SK-N-SH treated with all-trans-retinoic acid at 6 μM for 48 hours (cell line): ENCODE measurements at places on chromosomes 3 and 15.

GRCh38 chr3:139601191-139601961 is 61.8 kb upstream of the RBP1 start:
- ATAC-seq: no peak

GRCh38 chr3:158519776-158520175 is 51.2 kb upstream of the MLF1 start:
- no peak for ATAC-seq

- peak; percentile 58 for ATAC-seq
These were observed 150.5 kb downstream of the CFAP20DC start for GRCh38 chr3:58899159-58899952.

DNA sequence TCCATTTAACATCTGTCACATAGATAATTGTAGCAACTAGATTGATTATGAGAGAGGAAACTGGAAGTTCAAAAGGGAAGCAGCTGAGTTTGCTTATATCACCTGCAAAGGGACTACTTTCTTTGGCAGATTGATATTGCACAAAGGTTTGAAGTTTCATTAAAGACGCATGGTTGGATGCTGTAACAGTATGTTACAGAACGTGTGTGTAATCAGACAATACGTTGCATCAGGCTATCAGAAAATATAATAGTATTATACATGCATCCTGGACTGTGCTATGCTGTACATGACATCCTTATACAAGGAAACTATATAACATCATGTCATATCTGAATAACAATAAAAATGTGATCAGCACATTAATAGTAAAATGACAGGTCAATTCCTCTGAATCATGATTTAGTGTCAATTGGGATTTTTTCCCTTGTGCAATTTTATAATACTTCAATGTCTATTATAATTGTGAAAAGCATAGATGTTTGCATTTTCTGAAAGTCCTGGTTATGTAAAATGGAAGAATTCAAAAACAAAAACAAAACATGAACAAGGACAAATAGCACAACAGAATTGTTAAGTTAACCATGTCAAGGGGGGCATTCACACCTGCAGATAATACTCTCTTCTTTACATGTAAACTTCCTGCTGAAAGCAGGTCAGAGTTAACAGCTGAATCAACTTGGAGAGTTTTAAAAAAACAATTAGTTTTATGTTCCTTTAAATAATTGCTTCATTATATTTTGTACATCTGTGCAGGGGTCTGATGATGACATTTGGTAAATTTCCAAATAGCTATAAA is 283.2 kb upstream of the KCNH8 start:
- ATAC-seq: no peak

DNA sequence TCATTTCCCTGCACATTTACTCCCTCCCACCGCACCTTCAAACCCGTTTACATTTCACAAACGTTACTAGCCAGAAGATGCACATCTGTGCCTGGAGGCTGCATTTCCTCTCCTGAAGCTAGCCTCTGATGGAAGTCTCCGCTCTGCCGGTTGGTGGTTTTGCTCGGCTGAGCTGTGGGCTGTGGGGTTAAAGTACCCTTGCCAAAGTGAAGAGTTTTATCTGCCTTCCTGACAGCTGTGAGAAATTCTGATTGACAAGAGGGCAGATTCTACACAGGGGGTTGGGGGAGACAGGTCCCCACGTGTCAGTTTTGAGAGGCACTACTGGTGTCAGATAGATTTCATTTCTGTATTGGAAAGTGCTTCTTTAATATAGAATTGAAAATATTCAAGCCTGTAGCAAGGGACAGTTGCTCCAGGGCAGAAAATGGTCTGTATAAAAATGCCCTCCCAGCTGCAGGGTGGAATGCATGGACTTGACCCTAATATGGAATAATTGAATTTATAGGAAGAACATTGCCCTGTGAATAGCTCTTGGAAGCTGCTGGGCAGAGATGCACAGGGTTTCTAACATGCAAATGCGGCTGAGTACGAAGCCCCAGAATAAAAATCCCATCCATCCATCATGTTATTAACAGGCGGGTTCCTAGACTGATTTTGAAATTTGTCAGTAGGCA is 201.1 kb upstream of the RGMA start:
- ATAC-seq: no peak

DNA sequence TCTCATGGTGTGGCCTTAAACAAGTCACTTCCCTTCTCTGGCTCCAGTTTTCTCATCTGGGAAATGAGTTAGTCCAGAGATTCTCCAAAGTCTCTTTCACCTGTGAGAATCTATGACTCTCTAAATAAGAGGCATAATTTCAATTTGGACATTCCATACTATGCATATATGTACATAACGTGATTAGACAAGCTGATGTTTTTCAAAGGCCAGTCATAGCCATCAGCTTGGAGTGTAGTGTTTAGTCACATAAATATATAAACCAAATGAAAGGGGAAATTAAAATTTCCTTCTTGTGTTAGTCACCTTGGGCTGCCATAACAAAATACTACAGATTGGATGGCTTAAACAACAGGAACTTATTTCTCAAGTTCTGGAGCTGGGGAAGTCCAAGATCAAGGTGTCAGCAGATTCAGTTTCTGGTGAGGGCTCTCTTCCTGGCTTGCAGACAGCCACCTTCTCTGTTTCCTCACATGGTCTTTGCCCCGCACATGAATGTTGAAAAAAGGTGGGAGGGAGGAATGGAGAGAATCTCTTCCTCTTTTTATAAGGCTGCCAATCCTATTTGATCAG is 19.4 kb downstream of the TMEM41A start:
- ATAC-seq: no peak

GRCh38 chr15:69593981-69594966 is 141.7 kb downstream of the RPLP1 start:
- no peak for ATAC-seq

DNA sequence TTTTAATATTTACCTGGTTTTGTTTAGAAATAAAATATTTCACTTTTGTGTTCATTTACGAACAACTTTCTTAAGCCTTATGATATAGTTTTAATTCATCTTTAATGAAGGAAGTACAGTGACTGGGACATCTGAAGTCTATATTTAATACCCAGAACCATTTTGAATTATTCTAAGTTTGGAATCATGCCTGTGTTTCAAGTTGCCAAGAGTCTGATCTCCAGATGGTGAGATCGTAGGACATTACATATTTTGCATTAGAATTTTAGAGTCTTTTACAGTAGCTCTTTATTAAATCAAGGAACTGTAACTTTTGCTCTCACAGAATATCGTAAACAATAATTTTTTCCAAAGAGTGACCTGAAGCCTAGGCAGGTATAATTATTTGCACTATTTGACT is 420.7 kb downstream of the SI start:
- ATAC-seq: no peak

DNA sequence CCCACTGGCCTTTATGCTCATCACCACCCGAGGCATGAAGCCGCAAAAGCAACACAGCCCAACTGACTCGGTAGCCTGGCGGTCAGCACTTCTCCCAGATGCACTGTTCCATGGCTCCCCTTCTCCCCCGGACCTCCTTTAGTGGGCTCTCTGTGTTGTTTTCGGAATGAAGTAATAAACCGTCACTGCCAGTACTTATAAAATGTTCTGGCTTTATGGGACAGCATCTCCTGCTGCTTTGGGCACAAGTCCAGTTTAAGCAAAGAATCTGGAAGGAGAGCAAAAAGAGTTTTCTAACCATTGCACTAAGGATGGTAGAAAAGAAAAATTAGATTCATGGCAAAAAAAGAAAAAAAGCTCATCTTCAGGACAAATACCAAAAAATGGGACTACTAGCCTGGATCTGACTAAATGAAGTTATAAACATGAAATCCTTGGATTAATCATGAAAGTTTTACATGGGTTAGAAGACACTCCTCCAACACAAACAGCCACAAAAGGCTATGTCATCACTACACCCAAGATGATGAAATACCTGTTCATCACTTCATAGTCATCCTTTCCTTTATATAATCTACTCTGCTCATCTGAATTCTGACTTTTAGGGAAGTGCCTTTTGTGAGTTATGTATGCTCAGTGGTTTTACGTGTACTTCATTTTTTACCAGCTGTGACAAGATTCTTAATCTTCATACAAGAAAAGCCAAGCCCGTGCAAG is 89.5 kb upstream of the UBE2E2 start:
- ATAC-seq: no peak

- ATAC-seq: no peak
These were observed 505.1 kb downstream of the IGSF11 start for GRCh38 chr3:118529554-118529953.

- no peak for ATAC-seq
These were observed 58.3 kb downstream of the EPHA3 start for GRCh38 chr3:89165636-89166263.

DNA sequence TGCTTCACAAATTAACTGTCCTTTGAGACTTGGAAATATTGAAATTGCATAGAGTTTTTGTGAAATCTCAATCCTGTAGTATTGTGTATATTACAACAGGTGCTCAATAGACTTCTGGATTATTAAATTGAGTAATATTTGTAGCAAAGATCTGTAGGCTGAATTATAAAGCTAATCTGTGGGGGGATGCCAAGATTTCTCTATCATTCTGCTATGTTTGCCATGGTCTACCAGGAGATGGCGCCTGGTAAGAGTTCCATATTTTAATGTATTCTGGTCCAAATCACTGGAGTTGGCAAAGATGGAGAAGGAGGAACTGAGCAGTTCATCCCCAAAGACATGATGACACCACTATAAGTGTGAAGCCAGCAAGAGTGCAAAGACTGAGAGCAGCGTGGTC is 340.9 kb upstream of the TPRG1 start:
- ATAC-seq: peak; percentile 30

DNA sequence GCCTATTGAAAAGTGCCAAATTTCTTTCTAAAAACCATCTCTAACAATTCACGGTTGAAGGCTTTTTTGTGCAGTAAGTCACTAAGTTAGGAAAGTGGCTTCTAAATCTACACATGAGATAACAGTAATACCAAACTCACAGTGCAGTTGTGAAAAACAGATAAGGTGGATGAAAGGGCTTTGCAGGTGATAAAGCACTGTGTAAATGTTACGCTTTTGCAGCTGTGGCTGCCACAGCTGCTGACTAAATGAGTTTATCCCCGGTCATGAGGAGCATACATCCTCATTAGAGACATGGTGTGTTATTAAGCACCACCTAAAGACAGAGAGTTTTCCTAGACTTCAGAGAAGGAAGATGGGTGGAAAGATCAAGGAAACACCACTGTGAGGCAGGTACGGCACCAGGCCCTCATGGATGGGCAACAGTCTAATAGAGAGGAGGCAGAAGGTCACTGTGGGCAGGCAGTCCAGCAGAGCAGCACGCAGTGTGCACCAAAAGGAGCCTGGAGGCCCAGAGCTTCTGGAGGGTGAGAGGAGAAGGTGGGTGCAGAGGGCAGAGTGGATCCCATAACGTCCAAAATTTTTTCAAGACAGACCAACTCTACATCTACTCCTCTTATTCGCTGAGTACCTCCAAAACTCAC is 68.5 kb downstream of the FMN1 start:
- ATAC-seq: peak; percentile 18

DNA sequence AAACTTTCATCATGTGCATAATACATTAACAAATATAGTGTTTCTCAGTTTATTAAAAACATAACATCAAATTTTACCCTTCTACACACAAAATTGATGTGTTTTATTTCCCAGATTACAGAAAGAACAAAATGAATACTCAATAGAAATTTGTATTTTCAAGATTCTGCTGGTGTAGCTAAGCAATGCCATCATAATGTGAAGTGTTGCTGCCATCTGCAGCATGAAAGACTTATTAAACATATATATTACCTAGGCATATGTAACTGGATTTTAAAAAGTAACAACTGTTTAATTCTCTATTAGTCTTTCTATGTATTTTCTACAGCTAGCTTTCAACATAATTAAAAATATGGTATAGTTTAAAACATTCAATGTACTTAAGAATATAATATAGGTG is 27.5 kb downstream of the PLSCR5 start:
- ATAC-seq: peak; percentile 83

GRCh38 chr15:77753281-77753873 is 120.7 kb upstream of the LINGO1 start:
- peak; percentile 66; the same call in 2 of the 3 replicates for ATAC-seq

DNA sequence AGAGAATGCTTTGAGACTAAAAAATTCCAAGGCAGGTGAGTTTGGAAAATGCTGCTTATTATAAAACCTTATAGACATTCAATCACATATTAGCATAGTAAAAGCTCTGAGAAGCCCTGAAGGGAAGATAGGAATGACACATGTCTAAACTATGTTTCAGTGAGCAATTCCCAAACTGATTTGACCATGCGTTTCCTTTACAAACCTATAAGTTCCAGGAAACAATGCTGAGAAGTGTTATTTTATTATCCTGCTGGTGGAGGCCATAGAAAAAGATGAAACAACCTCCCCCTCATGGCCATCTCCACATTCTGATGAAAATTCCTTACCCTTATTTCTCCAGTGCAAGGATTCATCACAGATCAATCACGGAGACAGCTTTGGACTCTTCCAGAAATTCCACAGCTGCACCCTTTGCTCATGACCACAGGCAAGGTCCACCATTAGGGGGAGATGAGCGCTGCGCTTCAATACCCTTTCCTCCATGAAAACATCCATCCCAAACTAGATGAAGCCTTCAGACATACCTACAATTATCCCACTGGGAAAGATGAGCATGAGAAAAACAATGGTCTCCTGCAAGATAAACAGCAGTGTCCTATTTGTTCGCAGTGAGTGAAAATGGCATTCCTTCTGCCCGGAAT is 372.1 kb downstream of the MAGI1 start:
- no peak for ATAC-seq

DNA sequence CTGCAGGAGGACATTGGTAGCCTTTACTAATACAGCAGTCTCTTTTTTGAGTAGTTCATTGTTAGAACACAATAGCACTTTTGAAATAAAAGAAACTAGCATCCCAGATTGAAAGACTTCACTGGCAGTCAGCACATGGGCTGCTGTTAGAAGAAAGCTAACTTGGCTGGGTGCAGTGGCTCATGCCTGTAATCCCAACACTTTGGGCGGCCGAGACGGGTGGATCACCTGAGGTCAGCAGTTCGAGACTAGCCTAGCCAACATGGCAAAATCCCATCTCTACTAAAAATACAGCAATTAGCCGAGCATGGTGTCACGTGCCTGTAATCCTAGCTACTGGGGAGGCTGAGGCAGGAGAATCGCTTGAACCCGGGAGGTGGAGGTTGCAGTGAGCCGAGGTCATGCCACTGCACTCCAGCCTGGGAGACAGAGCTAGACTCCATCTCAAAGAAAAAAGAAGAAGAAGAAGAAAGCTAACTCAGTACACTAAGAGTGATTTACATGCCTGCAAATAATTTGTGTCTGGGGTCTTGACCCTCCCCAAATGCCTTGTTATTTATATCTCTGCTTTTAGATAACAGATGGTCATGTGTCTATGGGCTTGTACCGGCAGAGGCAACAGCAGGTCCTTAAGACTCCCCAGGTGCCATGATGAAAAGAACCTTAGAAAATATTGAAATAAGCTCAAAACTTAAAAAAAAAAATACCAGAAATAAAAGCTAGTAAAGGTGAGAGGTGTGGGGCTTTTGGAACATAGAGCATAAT is 9.7 kb downstream of the TPM1 start:
- no peak for ATAC-seq

GRCh38 chr3:37661615-37662306 is 199.9 kb upstream of the CTDSPL start:
- ATAC-seq: no peak
